Chondrocyte (in vitro differentiated cells): ENCODE measurements at places on chromosomes 1 and 21. TPM values are rescaled to one million over a fixed set of nuclear protein-coding genes. Genes with fewer than 3 reads are reported as not detected.

TRIM45 gene
- total RNA-seq: 5.3 to 6.3 TPM (median 6.0 TPM) in 3 replicates

S100A1 gene
- 1.2 to 1.5 TPM (median 1.3 TPM) in 3 replicates for total RNA-seq

GBP1 gene
- 10.6 to 12.9 TPM (median 12.3 TPM) in 3 replicates for total RNA-seq

GRCh38 chr1:230502306-230502705 lies 76.2 kb upstream of the PGBD5 start:
- peaks cover 2% of the 10 kb centered on the region for H3K27me3 ChIP-seq
- H3K27ac ChIP-seq: no peak overlapping the region
- no peaks in the 10 kb centered on the region for H3K36me3 ChIP-seq
- H3K4me1 ChIP-seq: peaks cover 28% of the 10 kb centered on the region
- H3K4me3 ChIP-seq: no peak overlapping the region
- DNase-seq: no peak

DNA sequence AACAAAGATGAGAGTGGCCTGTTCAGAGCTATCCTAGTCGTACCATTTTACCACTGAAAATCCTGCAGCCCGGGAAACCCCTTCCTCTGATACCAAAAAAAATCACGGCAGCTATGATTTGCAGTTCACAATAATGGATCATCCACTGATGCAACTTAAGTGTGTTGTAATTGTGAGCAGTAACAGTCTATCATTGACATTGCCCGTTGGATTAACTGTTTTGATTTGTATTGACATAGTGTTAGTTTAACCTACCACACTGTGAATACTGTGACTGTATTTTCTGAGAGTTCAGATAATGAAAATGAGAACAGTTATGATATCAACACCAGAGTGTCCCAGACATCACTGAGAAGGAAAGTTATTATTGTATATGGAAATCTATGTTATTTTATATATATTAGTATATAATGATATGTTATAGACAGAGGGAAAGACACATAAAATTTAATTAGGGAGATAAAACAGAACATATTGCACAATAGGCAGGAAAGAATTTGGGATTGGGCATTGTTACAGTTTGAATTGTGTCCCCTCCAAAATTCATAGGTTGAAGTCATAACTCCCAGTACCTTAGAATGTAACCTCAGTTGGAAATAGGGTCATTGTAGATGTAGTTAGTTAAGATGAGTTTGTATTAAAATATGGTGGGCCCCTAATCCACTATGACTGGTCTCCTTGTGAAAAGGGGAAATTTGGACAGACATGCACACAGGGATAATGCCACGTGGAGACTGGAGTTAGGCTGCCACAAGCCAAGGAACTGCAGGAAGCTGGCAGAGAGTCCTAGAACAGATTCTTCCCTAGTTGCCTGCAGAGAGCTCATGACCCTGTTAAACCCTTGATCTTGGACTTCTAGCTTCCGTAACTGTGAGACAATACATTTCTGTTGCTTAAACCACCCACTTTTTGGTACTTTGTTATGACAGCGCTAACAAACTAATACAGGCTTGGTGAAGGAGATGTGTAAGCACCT lies 54.4 kb downstream of the TLCD4 start:
- no peak overlapping the region for H3K4me3 ChIP-seq
- H3K4me1 ChIP-seq: peaks cover 36% of the 10 kb centered on the region
- DNase-seq: no peak
- H3K36me3 ChIP-seq: peaks cover 4% of the 10 kb centered on the region
